ENCODE measurements at places on chromosomes 3 and 15.

GRCh38 chr3:168828943-168829342, 733.2 kb upstream of the GOLIM4 start:
- no peak for DNase-seq

GRCh38 chr3:51271172-51271571, 113.9 kb upstream of the MANF start:
- no peak for DNase-seq

DNA sequence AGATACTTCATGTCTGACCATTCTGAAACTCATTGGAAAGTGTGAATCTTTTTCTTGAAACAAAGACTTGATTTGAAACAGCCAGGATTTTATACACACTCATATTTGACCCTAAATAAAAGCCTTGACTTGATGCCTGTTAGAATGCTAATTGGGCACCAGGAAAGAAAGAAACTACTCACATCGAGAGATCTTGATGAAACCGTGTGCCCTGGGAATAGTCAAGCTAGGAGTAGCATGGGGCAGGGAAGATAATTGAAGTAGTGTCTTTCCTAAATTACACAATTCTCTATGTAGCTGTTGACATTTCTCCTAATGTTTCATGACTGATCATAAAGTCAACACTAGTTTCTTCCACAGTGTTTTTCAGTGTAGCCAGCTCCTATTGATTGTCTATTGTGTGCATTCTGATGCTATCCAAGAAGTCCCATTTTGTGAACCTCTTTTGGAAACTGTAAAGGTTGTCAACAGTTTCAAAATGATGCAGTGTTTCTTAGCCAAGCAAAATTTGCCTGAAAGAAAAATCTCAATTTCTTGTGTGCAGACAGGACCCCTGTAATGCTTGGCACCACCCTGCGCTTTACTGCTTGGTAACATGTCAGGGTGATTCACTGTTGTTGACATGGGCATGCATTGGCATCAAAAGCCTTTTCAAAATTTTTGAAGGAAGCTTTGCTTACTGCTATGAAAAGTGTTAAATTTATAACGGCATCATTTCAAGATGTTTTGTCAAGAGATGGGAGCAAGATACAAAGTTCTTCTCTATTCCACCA, 52.5 kb upstream of the OTOL1 start:
- DNase-seq, result no peak

DNA sequence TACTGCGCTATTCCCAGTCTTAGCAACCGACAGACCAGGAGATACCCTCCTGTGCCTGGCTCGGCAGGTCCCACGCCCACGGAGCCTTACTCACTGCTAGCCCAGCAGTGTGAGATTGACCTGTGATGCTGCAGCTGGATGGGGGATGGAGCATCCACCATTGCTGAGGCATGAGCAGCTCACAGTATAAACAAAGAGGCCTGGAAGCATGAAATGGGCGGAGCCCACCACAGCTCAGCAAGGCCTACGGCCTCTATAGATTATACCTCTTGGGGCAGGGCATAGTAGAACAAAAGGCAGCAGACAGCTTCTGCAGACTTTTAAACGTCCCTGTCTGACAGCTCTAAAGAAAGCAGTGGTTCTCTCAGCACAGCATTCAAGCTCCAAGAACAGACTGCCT, 160.3 kb downstream of the ANXA2 start:
- DNase-seq, result no peak

DNA sequence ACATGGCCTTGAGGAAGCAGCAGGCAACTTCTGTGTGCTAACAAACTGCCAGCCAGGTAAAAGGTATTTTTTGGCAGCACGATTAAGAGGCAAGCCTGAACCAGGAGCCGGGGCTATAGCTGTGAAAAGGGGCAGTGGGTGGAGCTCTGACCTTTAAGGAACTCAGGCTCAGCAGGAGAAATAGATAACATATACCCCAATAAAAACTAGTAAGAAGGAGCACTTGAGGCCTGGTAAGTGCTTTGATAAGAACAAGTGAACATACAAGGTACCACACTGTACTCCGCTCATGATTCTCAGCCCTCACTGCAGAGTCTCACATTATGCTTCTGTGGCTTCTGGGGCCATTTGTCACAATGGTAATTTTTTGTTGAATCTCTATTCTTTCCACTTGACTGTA, 5.4 kb downstream of the FYCO1 start:
- DNase-seq, result no peak

DNA sequence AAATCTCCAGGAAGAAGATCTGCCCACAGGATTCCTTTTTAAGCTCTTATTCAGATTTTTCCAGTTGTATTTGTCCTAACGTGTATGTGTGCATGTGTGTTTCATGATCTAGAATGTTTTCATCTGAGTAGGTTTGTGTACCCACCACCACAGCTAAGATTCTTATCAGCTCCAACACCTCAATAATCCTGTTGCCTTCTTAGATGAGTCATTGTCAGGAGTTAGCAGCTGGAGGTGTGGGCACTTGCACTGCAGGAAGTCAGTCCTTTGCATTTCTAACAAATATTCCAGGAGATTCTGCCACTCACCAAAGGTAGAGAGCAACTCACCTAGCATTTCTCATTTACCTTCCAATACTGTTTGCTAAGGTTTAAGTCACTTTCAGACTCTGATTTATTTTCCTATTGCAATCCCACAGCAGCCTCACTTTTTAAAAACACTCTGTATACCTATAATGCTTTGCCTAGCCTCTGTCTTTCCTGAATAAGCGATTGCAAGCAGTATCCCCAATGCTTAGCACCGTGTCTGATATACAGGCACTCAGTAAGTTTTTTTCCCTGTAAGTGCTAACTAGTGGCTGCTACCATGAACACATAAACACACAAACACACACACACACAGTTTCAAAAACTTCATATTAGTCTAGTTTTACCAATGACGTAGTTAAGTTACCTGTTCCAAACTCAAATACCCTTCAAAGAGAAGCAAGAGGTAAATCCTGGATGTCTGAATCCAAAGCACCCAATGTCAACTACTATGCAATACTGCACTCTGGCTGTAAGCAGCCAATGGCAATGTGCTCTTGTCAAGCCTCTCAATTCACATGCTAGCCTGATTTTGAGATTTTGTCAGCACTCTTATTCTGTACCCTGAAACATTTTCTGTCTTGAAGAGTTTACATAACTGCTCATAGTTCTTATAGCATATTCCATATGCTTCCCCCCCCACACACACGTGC, 713.5 kb upstream of the LMCD1 start:
- no peak for DNase-seq

All from fibroblast of skin of left biceps (primary cell).